KG1 (cell line): ENCODE measurements at places on chromosomes 2 and 18.

DNA sequence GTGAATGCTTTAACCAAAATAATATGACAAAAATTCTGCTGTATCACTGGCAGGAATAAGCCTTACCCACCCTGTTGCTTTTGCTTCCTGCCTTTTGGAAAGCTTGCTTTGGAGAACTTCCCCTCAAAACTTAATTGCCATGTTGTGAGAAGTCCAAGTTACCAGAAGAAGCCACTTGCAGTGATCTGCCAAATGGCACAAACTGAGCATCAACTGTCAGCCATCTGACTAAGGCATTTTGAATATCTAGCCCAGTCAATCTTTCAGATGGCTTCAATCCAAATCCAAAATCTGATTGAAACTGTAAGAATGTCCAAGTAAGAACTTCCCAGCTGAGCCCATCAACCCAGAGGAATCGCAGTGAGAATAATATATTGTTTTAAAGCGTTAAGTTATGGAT is 216.5 kb upstream of the ZC3H15 start:
- DNase-seq = no peak

DNA sequence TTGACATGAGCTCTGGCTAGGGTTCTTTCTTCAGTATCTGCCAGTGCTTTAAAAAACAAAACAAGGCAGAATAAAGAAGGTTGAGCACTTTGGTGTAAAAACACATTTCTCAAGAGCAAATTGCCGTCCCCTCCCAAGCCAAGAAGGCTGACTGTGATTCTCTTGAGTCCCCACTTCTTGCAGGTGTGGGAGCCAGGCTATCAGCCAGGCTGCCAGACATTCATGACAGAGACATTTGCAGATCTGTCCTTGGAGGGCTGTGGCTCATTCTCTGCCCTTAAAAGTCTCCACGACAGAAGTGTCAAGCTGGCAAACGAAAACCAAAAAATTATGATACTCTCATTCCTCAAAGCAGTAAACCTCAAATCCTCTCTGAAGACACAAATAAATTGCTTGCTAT is 749.3 kb upstream of the HS6ST1 start:
- no peak for DNase-seq

DNA sequence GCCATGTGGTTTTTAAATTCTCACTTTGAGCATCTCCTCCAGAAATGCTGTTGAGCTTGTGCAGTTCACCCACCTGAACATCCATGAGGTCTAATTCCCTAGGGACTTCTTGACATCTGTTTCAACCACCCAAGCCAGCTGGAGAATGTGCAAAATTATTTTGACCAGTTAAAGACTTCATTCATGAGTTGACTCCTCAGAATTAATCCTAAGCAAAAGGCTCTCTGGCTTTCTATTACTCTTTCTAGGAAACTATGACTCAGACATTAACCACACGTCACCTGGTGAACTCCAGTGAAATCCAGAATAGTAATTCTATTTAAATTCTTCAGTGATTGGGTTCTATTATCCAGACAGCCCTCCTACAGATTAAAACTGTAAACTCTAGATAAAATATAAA is 247.5 kb downstream of the NBAS start:
- DNase-seq = no peak

- DNase-seq = no peak
These were observed 22.8 kb downstream of the ARHGAP28 start for GRCh38 chr18:6752202-6752860.

DNA sequence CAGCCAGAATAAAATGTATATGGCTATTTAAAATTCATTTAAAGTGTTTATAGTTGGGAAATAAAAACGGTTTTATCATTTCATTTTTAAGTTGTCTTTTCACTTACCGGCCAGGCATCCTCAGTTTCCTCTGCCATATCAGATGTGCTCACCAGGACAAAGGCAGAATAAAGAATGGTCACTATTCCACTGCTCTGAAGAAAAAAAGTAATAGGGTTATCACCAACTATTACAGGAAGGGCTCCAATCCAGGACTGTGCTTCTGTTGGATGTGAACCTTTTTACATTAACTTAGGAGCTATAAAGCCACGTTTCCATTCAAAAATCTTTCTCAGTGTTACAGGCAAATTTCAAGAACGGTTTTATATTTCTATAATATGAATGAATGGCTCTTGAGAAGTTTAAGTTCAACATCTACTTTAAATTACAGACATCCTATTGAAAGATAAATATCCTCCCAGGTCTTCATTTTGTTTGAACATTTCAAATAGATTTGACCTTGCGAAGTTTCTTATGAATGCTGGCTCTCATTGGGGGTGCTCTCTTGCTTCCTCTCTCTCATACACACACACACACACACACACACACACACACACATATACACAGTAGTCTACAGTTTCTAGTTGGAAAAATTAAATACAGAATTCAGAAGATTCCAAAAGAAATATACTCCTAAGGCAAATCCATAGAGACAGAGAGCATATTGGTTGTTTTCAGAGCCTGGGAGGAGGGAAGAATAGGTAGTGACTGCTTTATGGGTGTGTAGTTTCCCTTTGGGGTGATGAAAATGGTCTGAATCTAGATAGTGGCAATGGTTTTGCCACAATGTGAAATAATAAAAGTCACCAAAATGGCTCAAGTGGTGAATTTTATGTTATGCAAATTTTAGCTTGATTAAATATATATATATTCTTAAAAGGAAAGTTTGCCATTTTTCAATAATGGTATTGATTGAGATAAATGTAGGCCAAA is 2.9 kb upstream of the SLC40A1 start:
- DNase-seq = no peak

DNA sequence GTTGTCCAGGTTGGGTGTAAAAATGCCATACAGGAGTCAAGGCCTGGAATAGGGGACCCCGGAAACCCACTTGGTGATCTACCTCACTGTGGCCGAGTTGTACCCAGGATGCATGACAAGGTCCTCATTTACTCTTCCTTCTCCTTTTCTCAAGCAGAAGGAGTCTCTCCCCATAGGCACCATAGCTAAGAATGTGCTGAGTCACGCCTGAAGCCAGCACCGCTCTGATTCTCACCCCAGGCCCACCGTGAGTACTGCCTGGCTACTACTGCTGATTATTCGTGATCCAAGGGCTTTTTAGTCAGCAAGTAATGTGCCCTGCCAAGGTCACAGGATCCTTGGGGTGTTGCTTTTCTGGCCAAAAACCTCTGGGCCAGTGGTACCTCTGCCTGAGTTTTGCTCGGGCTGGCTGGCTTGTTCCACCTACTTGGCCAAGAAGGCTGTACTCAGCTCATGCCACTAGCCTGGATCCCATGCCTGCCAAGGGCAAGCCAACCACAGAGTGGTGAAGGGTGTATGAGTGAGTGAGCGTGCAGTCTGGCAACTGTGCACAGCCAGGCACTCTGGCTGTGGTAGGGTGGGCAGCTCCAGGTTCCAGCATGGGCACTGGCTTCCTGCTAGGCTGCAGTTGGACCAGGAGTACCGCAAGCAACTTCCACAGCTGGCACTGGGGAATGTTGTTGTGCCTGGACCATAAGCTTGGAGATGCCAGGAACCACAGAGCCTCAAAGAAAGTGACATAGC is 650.1 kb upstream of the VRK2 start:
- no peak for DNase-seq

- no peak for DNase-seq
These were observed 19.5 kb downstream of the EMX1 start for GRCh38 chr2:72936660-72937355.

GRCh38 chr2:40458271-40458794 is 6.4 kb upstream of the SLC8A1 start:
- DNase-seq = no peak

GRCh38 chr18:70243131-70243929 is 37.8 kb upstream of the RTTN start:
- DNase-seq = no peak

GRCh38 chr2:109430329-109430636 is 183.5 kb downstream of the SEPTIN10 start:
- no peak for DNase-seq

- no peak for DNase-seq
These were observed 314.5 kb downstream of the NCKAP5 start for GRCh38 chr2:133253793-133254192.

DNA sequence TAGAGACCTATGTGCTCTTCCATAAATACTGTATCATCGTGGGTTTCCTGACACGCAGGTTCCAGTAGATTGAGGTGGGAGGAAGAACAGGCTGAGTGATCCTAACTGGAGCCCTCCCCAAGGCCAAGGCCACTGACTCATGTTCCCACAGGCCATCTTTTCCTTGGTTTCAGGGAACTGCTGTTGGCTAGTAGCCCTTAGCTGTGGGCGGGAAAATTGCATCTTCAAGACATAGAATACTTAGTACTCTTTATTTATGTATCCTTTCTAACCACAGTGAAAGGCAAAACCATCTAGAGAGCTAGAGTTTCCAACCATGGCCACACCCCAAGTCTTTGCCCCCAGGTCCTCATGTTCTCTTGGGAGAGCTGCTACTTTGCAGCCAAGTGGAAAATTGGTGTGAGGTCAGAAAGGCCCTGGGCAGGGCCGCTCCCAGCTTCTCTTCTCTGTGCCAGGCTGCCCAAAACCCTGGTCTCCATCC is 55.9 kb downstream of the COPS8 start:
- no peak for DNase-seq

DNA sequence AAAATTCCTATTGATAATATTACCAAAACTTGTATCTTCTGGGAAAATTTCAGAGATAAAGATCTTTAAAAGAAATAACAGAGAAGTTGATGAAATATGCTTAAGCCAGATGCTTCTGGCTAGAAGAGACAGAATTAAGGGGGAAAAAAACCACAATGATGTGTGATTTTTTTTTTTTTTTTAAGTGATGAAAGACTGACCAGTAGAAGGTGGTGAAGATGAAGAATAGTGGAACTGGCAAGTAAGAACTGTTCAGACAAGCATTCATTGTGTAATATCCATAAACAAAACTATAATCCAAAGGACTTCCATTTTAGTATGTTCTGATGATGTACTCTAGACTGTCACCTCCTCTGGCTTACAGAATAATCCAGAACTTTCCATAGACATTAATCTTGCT is 89.8 kb downstream of the INO80D start:
- no peak for DNase-seq

DNA sequence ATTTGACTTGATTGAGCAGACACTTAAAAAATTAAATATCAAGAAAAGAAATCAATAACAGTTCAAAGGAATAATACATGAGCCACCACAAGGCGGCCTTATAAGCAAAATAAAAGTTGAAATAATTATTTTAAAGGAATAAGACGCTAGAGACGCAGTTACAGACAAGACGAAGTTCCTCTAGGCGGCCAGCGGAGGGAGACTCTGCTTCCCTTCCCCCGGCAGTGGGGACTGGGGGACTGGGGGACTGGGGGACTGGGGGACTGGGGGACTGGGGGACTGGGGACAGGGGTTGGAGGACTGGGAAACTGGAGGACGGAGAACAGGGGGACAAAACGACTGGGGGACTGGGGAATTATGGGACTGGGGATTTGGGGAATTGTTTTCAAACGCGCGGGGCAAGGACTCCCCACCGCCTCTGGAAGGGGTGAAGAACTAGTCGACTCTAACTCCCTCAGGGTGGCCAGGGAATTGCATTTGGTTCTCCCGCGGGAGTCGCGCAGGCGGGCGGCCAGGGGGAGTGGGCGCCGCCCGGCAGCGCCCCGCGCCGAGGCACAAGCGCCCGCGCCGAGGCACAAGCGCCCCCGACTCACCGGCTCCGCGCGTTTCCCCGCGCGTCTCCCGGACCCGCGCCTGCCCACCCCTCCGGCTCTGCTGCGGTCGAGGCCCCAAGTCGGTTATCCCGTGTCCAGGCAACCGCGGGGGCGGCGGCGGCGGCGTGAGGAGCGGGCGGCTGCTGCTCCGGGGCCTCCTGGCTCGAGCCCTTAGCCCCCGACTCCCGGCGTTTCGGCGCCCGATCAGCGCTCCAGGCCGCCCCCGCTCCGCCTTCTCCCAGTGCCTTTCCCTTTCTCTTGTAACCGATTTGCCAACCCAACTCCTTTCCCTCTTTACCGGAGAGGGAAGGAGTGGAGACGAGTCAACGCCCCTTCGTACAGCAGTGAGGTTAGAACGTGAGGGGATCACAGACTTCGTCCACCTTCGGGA is at the start of gene CCDC178:
TSS of gene CCDC178 (minus strand) at position 662 of the 984 bp plus-strand sequence. CDS start 28,633 bp downstream, outside the sequence.
- no peak for DNase-seq

- no peak for DNase-seq
These were observed 1.6 kb downstream of the WDFY1 start for GRCh38 chr2:223943561-223944008.

DNA sequence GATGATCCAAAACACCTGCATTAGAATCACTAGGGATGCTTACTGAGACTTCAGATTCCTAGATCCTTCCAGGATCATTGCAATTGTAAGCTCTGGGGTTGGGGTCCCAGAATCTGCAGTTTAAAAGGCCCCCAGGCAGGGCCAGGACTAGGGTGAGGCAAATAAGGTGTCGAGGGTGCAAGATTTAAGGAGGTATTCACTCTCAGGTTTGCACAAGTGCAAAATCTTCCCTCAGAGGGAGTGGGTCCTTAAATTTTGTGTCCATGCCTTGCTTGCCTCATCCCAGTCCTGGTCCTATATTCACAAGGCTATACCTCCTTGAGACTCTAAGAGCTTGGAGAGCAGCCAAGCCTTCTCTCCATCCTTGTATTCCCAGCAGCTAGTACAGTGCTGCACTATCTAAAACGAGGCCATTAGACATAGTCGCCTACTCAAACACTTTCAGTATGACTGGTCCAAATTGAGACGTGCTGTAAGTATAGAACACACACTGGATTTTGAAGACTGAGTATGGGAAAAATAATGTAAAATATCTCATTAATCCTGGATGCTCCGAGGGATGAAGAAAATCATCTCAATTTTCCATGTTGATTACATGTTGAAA is 31.6 kb upstream of the MREG start:
- no peak for DNase-seq

- no peak for DNase-seq
These were observed 73.6 kb downstream of the RND3 start for GRCh38 chr2:150413910-150414309.

DNA sequence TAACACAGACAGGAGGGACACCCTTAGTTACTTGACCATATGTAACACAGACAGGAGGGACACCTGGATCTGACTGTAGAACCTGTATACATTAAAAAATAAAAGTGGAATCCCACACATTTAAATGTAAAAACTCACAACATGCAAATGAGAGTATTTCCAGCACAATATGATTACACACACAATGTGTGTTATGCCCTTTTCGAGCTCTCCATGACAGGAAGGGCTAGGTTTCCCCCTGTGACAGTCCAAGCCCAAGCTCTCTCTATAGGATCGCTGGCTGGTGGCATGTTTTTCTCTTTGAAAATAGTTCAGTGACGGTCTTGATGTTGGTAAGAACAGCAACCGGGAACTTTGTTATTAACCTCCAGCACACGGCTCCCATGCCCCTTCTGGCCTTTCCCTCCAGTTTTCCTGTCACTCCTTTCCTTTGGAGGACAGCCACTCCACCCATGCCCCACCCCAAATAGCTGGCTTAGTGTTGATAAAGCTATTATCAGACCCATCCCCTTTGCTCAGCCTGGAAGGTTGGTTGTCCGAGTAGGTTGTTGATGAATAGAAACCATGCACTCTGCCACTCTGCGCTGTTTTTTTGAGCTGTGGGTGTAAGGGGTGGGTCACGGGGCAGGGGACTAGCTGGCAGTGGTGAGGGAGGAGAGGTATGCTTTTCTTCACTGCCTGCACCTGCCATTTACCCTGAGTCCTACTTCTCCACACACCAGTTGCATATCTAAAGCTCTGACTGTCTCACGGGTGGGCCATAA is 2.7 kb downstream of the RASGRP3 start:
- no peak for DNase-seq

GRCh38 chr2:237425320-237425719 is 11.4 kb upstream of the COL6A3 start:
- DNase-seq = no peak

- DNase-seq = no peak
These were observed 89.1 kb downstream of the ZEB2 start for GRCh38 chr2:144430722-144431391.
